ENCODE measurements at places on chromosomes 12 and 14. TPM values are rescaled to one million over a fixed set of nuclear protein-coding genes. Genes with fewer than 3 reads are reported as not detected.

- H3K36me3 ChIP-seq: no peaks in the 10 kb centered on the region
- DNase-seq: no peak
- H3K27me3 ChIP-seq: peaks cover 12% of the 10 kb centered on the region
- no peak overlapping the region for H3K27ac ChIP-seq
- H3K4me3 ChIP-seq: no peak overlapping the region
- no peaks in the 10 kb centered on the region for H3K4me1 ChIP-seq
Measured at GRCh38 chr14:100750762-100751699, 24.3 kb downstream of the DLK1 start.

DNA sequence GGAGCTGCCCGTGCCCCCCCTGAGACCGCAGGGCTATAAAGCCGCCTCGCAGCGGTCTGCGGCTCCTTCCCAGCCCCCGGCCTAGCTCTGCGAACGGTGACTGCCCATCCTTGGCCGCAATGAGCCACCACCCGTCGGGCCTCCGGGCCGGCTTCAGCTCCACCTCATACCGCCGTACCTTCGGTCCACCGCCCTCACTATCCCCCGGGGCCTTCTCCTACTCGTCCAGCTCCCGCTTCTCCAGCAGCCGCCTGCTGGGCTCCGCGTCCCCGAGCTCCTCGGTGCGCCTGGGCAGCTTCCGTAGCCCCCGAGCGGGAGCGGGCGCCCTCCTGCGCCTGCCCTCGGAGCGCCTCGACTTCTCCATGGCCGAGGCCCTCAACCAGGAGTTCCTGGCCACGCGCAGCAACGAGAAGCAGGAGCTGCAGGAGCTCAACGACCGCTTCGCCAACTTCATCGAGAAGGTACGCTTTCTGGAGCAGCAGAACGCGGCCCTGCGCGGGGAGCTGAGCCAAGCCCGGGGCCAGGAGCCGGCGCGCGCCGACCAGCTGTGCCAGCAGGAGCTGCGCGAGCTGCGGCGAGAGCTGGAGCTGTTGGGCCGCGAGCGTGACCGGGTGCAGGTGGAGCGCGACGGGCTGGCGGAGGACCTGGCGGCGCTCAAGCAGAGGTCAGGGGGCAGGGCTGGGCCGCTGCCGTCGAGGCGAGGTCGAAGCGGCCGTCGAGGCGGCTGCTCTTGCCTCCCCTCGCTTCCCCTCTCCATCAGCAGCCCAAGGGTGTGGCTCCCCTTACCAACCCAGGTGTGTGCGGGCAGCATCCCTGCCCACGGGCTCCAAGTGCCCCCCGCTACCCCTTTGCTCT lies at the start of gene PRPH:
PRPH (plus strand) TSS at position 66 of the 855 bp plus-strand sequence; CDS start at position 120, 54 bp downstream.
- H3K4me1 ChIP-seq: peaks cover 12% of the 10 kb centered on the region
- no peaks in the 10 kb centered on the region for H3K36me3 ChIP-seq
- peaks cover 48% of the 10 kb centered on the region for H3K27me3 ChIP-seq

DNA sequence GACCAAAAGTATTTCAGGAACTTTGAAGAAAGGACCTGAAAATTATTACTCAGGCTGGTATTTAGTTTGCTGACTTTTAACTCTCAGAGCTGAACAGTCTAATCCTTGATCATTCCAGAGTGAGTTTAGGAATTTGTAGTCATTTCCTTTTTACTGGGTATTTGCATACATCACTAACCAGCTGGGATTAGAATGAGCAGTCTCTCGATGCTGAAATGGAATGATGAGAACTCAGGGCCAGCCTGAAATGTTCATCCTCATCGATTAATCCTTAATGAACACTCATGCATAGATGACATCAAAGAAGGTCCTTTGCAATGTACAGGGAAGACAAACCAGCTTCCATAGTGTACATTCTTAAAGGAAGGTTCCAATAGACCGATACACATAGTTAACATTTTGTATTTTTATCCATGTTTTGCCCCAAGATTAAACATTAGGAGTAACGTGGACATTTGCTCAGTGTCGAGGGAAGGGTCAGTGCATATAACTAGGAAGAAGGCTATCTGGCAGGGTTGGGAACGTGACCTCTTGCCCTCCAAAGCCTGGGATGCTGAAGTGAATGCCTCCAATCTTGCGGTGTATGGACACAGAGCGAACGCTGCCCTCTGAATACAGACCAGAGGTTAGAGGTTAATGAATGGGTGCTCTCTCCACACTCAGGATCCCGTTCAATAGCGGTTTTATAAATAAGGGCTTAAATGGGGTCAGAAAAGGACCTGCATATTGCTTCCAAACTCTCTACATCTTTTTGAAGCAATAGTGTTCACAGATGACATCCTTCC lies 14.5 kb downstream of the FBXL14 start:
- DNase-seq: no peak
- no peak overlapping the region for H3K4me3 ChIP-seq
- no peaks in the 10 kb centered on the region for H3K27me3 ChIP-seq
- H3K27ac ChIP-seq: no peak overlapping the region

Gene NOVA1
- not detected for total RNA-seq

DNA sequence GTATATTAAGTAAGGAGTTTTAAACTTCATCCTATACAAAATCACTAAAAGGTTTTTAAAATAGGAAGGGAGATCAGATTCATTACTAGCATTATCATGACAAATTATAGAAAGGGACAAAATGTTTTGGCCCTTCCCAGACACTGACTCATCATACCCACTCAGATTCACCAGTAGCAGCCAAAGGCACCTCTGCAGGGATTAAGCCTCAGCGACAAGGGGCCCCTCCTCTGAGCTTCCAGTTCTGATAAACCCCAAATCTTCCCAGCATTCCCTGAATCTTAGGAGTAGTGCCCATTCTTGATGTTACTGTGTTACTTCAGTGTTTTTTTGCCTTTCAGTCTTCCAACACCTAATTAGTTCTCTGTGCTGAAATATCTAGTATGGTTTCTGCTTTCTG lies 14.5 kb downstream of the KRAS start:
- H3K4me3 ChIP-seq: no peak overlapping the region
- H3K4me1 ChIP-seq: peaks cover 18% of the 10 kb centered on the region
- H3K36me3 ChIP-seq: peaks cover 10% of the 10 kb centered on the region
- H3K27me3 ChIP-seq: no peaks in the 10 kb centered on the region
- H3K27ac ChIP-seq: no peak overlapping the region

- no peak overlapping the region for H3K4me3 ChIP-seq
- H3K27ac ChIP-seq: no peak overlapping the region
- no peaks in the 10 kb centered on the region for H3K27me3 ChIP-seq
- no peak for DNase-seq
Measured at GRCh38 chr12:21651821-21652220, 5.8 kb downstream of the LDHB start.

Gene HECTD4
- 24.0 TPM for total RNA-seq

Gene PARPBP
- 25.9 TPM for total RNA-seq

Measured in activated CD4-positive, alpha-beta memory T cell treated with anti-CD3 and anti-CD28 coated beads for 36 hours (primary cell).